ENCODE measurements at places on chromosomes 7 and 10.

GRCh38 chr7:128757203-128757602, 18.0 kb downstream of the CALU start:
- DNase-seq, result no peak

- DNase-seq, result no peak
Measured at GRCh38 chr7:115230882-115231571, 309.1 kb downstream of the MDFIC start.

DNA sequence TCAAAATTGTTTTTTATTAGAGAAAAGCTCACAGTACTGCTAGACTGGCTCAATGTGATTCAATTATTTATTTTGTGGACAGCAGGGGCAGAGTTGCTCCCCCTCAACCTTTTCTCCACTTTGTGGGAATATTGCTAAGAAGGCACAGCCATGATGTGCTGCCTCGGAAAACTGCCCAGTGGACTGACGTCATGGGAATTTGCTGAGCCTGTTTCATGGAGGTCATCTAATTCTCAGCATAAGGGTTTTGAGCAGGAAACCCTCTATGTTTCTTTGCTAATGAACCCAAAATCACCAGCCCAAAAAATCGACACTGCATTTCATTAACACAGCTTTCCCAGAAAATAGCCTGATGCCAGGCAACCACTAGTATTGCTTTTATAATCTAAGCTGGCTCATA, 228.8 kb upstream of the FAM3C start:
- no peak for DNase-seq

DNA sequence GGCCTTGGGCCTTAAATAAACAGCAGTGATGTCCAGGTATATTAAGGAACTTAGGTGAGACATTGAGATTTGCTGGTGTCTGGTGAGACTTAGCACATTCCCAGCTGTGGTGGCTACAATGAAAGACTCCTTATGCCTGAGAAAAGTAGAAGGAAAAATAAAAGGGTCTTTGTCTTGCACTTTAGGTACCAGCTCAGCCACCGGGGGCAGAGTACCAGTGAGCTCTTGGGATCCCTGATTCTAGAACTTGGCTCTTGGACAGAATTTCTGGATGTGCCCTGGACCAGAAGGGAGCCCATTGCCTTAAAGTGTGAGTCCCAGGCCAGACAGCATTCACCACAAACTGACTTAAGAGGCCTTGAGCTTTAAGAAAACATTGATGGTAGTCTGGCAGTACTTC, 1038.7 kb downstream of the SORCS3 start:
- DNase-seq, result no peak
